NCI-H2081 treated with DMSO at 0.1 percent for 48 hours (cell line): ENCODE measurements at places on chromosomes 13 and 19.

- no peak for DNase-seq
These were observed 6.9 kb downstream of the LENG8 start for GRCh38 chr19:54455786-54456422.

- no peak for DNase-seq
These were observed 18.4 kb downstream of the TEX29 start for GRCh38 chr13:111338841-111339240.

DNA sequence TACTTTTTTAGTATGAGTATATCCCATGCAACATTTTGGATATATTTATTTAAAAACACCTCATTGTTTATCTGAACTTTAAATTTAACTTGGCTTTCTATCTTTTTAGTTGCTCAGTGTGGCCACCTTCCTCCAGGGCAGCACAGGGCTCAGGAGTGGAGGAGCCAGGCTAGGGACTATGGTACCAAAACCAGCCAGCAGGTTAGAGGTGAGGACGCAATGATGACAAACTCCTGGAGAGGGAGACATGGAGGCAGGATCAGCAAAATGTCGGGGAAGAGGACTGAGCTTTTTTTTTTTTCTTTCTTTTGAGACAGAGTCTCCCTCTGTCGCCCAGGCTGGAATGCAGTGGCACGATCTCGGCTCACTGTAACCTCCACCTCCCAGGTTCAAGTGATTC, 29.6 kb upstream of the CALM3 start:
- DNase-seq = no peak

- DNase-seq = no peak
These were observed 5.4 kb downstream of the LINGO3 start for GRCh38 chr19:2302319-2303210.
